ENCODE measurements at places on chromosomes 3 and 15.

- no peak for DNase-seq
Measured at GRCh38 chr15:90686435-90687218, 30.5 kb upstream of the BLM start.

DNA sequence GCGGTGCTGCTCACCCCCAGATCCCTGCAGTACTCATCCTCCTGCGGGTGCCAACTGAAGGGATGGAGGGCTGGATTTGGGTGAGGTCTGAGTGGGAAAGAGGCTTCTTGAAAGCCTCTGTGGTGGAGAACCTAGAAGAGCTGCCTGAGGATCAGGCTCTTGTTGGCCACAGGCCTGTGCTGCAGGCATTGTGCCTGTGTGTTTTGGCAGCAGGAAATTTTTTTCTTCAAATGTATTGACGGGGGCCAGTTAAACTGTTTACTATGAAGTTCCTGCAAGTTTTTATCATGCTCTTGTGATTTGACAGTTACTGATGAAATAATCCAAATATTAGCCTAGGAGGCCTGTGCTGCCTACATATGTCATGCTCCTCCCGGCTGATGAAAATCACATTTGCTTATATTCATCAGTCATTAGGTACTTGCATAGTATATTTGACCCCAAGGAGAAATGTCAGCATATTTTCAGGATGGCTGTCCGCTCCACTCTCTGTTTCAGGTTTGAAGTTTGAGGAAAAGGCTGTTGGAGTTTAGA lies 103.1 kb downstream of the THSD4 start:
- DNase-seq: no peak

DNA sequence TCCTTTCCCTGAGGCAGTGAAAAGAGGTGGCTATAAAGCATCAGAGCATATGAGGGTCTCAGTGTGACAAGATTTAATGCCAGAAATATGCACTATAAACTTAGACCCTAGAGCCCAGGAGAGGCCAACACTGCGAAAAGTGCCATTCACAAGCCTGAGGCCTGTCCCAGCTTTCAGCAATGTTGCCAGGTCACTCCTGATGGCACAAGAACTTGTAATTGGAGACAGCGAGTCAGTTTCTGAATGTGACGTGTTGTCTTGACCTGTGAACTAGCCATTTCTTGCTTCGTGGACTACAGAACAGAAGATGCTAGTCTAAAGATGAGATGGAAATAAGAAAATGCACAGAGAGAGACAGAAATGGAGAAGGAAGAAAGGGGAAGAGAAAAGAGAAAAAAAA lies 87.9 kb downstream of the WDR72 start:
- no peak for DNase-seq

DNA sequence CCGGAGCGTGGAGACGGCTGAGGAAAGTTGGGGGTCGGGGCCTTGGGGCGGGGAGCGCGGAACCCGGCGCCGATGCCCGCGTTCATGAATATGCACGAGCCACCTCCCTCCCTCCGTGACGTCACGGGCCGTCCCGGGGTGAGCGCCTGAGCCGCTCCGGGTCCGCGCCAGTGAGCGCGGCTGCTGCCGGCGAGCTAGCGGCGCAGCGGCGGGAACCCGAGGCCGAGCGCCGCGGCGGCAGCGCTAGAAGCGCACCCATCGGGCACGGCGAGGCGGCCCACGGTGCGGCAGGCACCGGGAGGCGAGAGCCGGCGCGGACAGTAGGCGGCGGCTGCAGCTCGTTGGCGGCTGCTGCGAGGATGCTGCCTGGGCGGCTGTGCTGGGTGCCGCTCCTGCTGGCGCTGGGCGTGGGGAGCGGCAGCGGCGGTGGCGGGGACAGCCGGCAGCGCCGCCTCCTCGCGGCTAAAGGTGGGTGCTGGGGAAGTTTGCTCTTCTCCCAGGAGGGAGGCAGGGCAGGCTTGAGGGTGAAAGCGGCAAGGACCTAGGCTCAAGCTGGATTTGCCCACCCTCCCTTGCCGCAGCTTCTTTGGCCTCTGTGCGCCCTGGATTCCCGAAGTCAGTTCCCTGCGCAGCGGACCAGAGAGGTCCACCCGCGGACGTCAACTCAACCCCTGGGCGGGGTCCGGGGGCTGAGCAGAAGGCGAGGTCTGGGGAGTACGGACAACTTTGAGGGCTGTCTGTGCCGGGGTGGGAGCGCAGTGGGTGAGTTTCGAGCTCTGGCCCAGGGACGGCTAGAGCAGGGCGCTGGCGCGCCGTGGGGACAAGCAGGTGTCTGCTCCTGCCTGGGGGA lies at the start of gene CLSTN2:
Gene CLSTN2, plus strand, starts transcription at position 170 of the 850 bp plus-strand sequence.
- DNase-seq: peak; percentile 44

GRCh38 chr15:25687276-25687675 lies 175.9 kb downstream of the ATP10A start:
- no peak for DNase-seq

- DNase-seq: no peak
Measured at GRCh38 chr3:143118630-143119008, 952 bp upstream of the CHST2 start.
